NCI-H510A (cell line): ENCODE measurements at places on chromosomes 13 and 19.
A peak's percentile ranks its signal among the peaks of the same experiment; 100 is the strongest.

DNA sequence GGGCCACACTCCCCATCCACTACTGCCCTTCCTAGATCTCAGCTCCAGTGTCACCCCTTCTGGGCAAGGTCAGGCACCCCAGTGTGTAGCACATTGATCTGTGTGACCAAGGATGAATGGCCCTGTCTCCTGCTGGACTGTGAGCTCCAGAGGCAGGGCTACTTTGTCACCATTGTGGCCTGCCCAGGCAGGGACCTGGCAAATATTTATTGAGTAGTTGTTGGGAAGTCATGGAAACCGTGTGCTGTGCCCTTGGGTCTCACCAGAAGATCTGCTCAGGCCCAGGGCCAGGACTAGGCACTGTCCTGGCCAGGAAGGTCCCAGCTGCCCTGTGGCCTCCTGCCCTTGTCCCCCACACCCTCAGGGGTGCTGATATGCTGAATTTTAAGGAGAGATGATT is 10.5 kb downstream of the NACC1 start:
- no peak for DNase-seq

- DNase-seq = no peak
These were observed 10.5 kb upstream of the CEACAM6 start for GRCh38 chr19:41744850-41745249.

DNA sequence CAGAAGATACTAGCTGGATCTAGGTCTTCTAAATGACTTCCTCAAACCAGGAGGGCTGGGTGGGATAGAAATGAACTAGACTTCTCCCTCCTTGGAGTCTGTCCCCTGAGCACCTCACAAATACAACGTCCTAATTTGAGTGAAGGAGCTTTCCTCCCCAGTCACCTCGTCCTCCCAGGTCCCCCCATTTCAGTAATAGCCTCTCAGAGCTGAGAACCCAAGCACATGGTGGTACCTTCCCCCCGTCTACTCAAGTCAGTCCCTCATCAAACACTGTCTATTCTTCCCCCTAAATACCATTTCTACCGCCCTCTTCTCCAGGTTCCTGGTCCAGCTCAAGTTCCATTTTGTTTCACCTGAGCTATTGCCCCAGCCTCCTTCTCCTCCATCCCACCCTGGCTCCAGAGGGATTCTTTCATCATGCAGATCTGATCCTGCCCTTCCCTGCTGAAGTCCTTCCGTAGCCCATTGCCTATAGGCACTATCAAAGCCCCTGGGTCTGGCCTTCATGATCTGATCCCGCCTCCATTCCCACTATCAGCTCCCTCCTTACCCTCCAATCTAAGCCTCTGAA is 5.3 kb upstream of the PRKCG start:
- no peak for DNase-seq

DNA sequence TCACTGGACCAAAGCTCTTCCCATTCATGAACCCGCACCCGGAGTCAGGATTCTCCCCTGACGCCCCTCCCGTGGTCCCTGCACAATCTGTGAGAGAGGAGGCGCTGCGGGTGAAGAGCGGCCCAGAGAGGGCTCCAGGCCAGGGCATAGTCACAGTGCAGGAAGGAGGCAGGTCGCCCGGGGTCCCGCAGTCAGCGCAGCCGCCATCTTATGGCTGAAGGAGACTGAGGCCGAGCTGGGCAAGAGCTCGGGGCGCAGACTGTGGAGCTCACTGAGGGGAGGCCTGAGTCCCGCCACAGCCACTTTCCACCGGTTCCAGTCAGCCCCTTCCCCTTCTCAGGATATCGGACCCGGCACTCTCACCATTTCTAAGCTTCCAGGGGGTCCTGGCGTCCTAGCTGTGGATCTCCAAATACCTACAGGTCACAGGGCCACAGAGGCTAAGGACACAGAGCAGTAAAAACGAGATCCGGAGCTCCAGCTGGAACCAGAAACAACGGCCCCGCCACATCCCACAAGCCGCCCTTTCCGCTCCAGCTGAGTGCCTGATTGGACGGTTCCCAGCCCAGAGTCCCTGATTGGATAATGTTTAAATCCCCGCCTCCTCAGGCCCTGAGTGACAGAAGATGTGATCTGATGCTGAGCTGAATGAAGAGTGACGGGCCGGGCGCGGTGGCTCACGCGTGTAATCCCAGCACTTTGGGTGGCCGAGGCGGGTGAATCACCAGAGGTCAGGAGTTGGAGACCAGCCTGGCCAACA is at the start of gene ZNF99:
Gene ZNF99 (minus strand): TSS at position 501 of the 760 bp plus-strand sequence. CDS start 135 bp downstream, at position 366.
- no peak for DNase-seq

GRCh38 chr19:41595890-41596280 is 19.9 kb downstream of the CEACAM21 start:
- DNase-seq = no peak

DNA sequence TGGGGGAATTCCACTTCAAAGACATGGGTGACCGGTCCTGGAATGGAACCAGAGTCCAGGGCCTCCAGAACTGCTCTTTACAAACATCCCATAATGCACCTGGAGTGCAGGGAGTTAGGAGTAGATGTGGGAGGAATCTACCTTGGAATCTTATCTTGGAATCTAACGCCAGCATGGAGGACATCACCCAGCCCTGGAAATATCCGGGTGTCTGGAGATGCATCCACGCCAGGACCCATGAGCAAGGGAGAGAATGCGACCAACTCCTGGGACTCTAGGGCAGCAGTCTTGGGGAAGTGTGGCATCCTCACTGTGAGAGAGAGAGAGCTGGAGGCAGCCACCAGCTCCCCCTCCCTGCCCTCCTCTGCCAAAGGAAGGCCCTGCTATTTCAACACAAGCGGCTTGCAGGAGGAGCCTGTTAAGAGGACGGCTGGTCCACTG is 211.8 kb downstream of the UQCRFS1 start:
- DNase-seq = no peak

GRCh38 chr13:111474136-111475002 is 153.9 kb downstream of the TEX29 start:
- peak; percentile 46 for DNase-seq

- no peak for DNase-seq
These were observed 8.8 kb downstream of the ALOX5AP start for GRCh38 chr13:30744056-30744680.

DNA sequence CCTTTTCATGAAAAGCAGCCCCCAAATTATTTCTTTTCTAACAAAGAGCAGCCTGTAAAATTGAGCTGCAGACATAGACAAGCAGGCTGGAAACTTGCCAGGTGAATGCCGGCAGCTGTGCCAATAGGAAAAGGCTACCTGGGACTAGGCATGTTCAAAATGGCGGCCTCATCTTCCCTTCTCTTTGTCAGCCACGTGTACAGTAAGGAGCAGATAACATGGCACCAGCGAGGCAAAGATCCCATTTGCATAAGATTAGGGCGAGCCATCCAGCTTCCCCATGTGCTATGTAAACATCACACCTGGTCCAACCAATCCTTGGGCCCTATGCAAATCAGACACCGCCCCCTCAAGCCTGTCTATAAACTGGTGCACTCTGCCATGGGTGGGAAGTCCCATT is 31.2 kb upstream of the CACNA1A start:
- peak; percentile 85 for DNase-seq

DNA sequence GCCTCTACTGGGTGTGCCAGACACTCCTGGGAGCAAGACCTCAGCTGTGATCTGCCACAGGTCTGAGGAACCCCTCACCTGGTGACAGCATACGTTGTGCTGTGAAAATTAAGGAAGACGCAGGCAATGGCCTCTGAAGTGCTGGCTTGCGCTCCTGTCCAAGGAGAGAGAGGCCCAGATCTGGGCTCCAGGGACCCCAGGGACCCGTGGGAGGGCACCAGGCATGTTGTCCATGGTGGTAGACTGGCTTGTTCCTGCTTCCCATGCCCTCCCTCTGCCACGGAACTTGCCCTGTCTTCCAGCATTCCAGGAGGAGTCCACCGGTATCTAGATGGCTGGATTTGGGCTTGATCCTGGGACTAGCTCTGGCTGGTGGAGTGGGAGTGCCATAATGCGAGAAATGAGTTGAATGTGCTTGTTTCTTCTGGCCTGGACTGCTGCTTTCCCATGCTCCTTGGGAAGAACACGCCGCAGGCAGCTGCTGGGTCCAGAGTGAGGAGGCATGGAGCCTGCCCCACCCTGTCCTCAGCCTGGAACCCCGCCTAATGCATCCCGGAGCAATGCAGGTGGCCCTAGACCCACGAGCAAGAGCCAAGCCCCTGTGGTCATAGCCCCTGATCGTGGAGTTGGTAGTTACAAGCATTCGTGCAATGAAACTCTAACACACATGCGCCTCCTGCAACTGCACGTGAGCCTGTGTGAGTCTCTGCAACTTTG is 190.2 kb downstream of the TEX29 start:
- DNase-seq = no peak

- DNase-seq = no peak
These were observed 13.2 kb downstream of the SPART start for GRCh38 chr13:36332986-36333385.

GRCh38 chr13:81929988-81930387 is 1589.1 kb upstream of the SPRY2 start:
- no peak for DNase-seq

- DNase-seq = no peak
These were observed 6.0 kb downstream of the PROZ start for GRCh38 chr13:113164492-113164891.

- peak; percentile 84 for DNase-seq
These were observed 10.4 kb downstream of the LMNB2 start for GRCh38 chr19:2446381-2446780.

DNA sequence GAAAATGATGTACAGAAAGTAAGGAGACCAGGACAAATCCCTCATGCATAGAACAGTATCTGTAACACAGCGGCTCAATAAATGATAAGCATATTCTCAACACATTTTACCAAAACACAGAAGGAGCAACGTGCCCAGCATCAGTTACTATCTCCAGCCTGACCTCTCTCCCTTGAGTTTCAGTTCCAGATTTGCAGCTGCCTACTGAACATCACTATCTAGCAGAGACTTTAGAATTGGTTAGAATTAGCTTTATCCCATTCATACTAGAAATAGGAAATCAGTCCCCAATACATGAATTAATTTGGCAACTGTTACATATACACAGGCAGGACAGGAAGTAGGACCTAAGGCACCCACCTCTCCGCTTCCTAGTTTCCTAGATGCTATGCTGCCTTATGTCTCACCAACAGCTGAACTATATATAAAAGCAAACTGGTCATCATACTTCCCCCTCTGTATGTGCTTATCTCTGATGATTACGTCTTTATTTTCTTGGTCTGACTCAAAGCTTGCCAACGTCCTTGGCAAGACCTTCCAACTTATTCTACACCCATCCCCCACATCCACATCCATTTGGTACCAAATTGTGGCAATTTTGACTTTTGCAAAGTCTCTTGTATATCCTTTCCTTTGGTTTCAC is 61.1 kb downstream of the SACS start:
- no peak for DNase-seq

GRCh38 chr19:13172346-13173138 is 22.3 kb downstream of the IER2 start:
- peak; percentile 44 for DNase-seq

GRCh38 chr13:41162151-41162550 is 29.5 kb upstream of the KBTBD6 start:
- no peak for DNase-seq

GRCh38 chr13:36377826-36378468 is 31.8 kb upstream of the SPART start:
- no peak for DNase-seq

DNA sequence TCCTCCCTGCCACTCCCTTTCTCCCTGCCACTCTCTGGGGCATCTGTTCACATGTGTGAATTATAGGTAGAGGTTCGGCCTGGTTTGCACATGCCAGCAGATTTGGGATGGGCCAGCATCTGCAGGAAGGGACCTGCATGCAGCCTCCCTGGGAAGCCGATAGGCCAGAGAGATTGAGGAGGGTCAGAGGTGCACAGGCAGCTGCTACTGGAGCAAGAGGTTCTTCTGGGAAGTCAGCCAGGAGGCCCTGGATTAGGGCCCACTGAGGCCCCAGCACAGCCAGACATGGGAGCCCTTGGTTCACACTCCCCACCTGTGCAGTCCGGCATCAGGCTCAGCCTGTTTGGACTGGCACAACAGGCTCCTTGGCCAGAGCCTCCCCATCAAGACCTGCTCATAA is 12.1 kb downstream of the TUBA3C start:
- DNase-seq = no peak

DNA sequence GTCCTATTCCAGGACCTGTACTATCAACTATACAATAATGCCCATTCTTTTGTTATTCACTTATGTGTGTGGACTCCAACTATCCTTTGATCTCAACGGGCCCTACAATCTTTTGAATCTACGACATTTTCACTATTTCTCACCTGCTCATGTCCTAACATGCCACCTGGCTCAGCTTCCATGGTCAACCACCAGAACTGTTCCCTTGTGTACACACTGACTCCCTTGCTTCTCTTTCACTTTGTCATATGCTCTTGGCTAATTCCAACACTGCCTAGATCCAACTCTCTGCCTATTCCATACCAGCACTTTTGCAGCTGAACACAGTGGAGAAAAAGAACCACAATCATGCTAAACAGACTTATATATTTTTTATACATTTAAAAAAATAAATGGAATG is 53.1 kb downstream of the MICU2 start:
- no peak for DNase-seq

DNA sequence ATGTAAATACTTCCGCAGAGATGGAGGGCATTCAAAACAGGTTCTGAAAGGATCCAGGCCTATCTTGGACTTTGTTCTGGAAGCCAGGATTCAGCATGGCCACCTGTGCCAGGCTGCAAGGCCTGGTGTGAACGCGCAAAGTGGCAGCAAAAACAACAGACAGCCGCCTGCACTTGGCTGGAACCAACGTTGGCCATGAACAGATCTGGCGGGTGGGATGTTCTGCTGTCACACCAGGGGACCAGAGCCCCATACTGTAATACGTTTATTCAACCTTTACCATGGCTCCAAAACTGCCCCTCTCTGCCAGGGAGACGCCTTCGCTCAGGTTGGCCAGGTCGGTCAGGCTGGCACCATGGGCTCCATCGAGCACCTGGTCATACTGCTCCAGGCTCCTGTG is 69.7 kb downstream of the EPS15L1 start:
- no peak for DNase-seq

- DNase-seq = no peak
These were observed 2.0 kb downstream of the AMER2 start for GRCh38 chr13:25169951-25170553.

DNA sequence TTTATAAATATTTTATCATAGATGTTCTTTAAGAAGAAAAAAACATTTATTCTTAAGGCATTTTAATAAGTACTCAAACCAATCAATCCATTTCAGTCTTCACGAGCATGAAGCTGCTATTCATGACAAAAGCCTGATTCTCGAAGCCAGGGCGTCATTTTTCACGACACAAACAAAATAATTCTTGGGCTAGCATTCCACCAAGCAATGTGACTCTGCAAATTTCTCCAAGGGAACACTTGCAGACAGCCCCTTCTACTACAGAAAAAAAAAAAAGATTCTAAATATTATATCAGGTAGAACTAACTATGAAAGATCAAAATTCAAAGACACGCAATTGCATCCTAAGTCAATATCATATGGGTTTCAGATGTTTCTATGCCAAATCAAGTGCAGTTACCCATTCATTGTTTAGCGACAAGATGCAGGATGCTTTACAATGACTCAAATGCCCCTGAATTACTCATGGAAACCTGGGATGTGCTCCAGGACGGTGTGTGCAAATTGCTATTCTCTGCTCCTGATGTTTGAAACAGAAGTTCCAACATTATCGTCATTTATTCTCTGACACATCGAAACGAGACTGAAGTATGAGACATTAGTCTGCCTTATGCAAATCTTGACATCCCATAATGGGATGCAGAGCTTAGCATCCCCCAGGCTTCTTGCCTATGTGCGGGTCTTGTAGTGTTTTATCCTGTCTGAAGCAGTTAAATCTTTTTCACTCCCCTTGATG is 517.7 kb downstream of the MYO16 start:
- no peak for DNase-seq
